ENCODE measurements at places on chromosomes 11 and 22.

GRCh38 chr11:64604458-64605243 lies 13.6 kb downstream of the SLC22A12 start:
- no peak for DNase-seq

DNA sequence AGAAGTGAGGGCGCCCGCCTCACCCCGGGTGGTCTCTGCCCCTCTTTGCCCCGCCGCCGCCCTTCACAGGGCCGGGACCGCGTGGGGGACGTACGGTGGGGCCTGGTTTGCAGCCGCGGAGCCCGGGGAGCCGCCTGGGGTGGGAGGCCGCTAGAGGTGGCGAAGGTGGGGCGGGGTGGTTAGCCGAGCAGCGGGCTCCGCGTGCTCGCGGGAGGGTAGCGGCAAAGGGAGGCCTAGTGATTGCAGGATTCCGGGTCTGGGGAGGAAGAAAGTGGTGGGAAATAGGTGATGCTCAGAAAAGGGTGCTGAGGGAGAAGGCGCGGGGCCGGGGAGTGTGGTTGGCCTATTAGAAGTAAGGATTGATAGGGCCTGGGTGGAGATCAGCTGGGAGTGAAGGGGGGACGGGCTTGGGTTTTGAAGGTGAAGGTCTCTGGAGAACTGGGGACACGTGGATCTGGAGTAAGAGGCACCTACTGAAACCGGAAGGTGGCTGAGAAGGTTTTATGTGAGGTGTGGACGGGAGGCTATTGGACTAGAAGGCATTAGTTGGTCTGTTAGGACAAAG lies 571 bp downstream of the FAR1 start:
- DNase-seq = peak; percentile 39

- no peak for DNase-seq
Measured at GRCh38 chr11:97544431-97544830, 1154.6 kb downstream of the JRKL start.

GRCh38 chr11:128701936-128702335 lies 8.1 kb downstream of the FLI1 start:
- no peak for DNase-seq

- no peak for DNase-seq
Measured at GRCh38 chr11:69494851-69495250, 13.4 kb downstream of the LINC01488 start.

DNA sequence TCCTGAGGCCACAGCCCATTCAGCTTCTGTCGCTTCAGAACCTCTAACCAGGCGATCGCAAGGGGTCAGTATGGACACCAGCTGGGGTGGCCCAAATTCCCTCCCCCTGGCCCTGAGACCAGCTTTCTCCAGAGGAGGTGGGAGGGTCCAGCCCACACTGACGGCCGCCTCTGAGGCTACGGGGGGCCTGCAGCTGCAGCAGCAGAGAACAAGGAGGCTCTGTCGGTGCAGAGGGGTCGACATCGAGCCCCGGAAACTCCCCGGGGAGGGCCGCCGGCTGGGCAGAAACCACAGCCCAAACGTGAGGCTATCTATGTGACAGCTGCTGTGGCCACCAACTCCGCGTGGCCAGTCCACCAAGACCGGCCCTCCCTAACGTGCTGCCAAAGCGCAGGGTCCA lies 40.8 kb downstream of the ELFN2 start:
- DNase-seq = no peak

DNA sequence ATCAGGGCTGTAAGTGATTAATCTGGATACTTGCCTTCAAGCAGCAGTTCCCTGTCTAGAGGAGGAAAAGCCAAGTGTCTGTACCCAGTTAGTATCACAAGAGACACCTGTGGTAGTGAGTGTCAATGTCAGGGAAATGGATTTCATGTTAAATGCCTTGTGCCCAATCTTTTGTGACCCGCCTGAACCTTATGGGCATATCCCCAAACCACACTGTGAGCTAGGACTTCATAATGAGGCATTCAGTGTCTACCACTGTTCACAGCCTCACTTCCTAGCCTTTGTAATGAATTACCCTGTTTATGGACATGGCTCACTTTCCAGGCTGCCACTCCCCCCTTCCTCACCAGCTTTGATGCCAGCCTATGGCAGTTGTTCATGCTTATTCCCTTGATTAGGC lies 125.1 kb downstream of the TRIM44 start:
- DNase-seq = no peak

DNA sequence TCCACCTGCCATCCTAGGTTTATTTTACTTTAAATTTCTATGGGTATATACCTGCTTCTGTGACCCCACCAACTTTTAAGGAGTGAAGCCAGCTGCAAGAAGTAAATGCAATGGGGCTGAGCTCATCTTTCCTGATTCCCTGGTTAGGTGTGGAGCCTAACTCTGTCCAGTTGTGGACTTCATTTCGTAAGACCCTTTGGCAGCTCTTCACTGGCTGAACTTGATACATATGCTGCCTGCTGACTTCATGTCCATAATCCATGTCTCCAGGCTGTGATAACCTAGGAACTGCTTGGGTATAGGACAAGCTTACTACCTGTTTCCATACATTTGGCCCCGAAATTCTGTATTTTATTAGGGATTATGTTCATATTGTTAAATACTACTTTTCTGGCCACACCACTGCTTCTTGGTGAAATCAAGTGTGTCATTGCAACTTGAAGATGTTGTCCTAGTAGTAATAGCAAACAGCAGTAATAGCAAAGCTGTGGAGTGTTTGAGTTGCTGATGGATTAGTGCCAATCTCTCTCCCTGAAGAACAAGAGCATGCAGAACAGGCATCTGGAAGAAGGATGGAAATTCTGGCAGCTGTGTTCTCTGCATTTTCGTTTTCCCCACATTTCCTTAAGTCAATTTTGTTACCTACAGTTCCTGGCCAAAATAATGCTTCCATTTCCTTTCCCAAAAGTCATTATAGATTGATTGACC lies 31.2 kb downstream of the LDLRAD3 start:
- DNase-seq = no peak

- no peak for DNase-seq
Measured at GRCh38 chr22:44642096-44642644, 59.8 kb upstream of the PRR5 start.

- no peak for DNase-seq
Measured at GRCh38 chr11:5267033-5267563, 2.6 kb downstream of the HBE1 start.

GRCh38 chr22:32059426-32059825 lies 16.4 kb downstream of the SLC5A1 start:
- DNase-seq = no peak

GRCh38 chr11:62560566-62561103 lies 13.1 kb downstream of the EEF1G start:
- peak; percentile 56 for DNase-seq

DNA sequence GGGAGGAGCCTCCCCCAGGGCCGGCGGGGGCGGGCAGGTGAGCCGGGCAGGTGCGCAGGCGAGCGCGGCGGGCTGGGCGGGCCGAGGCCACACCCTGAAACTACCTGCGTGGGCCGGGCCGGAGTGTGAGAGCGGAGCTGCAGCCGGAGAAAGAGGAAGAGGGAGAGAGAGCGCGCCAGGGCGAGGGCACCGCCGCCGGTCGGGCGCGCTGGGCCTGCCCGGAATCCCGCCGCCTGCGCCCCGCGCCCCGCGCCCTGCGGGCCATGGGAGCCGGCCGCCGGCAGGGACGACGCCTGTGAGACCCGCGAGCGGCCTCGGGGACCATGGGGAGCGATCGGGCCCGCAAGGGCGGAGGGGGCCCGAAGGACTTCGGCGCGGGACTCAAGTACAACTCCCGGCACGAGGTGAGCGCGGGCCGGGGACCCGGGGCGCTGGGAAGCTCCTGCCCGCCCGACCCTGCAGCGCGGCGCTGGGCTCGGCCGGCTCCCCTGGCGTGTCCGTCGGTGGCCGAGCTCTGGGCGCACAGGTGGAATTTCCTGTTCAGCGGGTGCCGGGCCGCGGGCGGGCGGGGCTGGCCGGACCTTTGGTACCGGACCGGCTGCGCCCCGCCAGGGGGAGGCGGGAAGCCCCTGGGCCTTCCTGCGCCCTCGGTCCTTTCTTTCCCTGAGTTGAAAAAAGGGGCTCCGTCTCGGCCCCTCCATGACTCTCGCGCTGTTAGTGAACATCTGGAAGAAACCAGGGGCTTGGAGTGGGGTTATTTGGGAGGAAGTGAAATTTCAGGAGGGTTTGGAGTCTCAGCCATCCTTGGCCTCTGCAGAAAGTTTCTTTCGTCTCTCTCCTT lies at the start of gene ST14:
Gene ST14, plus strand, starts transcription at position 126 of the 841 bp plus-strand sequence. Its CDS starts 198 bp downstream, at position 324.
- DNase-seq = no peak

DNA sequence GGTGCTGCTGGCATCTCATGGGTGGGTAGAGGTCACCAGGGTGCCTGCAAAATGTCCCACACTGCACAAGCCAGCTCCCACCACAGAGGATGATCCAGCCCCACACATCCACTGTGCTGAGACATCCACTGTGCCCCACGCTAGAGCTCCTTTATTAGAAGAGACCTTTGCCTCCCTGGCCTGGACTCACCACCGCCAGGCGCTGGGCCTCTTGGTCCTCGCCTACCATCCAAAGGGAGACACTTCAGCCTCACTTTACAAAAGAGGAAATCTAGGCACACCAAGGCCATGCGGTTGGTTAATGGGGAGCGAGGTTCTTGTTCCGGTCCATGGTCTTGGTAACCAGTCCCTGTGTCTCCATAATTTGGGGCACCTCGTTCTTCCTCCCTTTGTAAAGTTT lies 3.4 kb upstream of the ANO1 start:
- DNase-seq = no peak

GRCh38 chr22:30607300-30607930 lies 441 bp downstream of the TCN2 start:
- no peak for DNase-seq

DNA sequence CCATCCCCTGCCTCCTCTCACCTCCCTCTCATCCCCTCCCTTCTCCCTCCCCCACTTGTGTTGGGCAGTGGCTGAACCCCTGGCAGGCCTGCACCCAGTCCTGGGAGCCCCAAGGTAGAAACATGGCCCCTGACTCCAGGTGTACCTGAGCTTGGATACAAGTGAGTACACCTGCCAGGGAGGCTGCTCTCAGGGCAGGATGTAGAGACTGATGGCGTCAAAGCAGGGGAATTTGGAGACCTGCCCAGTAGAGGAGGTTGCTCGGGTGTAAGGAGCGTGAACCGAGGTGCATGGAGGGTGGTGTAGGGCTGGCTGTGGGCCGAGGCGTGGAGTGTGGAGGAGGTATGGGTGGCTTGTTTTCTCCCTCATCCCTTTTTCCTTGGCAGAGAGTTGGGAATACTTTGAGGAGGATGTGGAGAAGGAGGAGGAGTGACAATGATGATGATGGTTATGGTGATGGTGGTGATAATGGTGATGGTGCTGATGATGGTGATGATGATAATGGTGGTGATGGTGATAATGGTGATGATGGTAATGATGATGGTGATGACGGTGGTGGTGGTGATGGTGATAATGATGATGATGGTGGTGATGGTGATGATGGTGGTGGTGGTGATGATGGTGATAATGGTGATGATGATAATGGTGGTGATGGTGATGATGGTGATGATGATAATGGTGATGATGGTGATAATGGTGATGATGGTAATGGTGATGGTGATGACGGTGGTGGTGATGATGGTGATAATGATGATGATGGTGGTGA lies 12.3 kb downstream of the MRGPRG start:
- DNase-seq = no peak

- no peak for DNase-seq
Measured at GRCh38 chr11:57144075-57144474, 37.7 kb upstream of the LRRC55 start.

- no peak for DNase-seq
Measured at GRCh38 chr11:2041153-2041552, 43.5 kb upstream of the H19 start.

GRCh38 chr22:33766091-33766490 lies 154.2 kb downstream of the LARGE1 start:
- no peak for DNase-seq

DNA sequence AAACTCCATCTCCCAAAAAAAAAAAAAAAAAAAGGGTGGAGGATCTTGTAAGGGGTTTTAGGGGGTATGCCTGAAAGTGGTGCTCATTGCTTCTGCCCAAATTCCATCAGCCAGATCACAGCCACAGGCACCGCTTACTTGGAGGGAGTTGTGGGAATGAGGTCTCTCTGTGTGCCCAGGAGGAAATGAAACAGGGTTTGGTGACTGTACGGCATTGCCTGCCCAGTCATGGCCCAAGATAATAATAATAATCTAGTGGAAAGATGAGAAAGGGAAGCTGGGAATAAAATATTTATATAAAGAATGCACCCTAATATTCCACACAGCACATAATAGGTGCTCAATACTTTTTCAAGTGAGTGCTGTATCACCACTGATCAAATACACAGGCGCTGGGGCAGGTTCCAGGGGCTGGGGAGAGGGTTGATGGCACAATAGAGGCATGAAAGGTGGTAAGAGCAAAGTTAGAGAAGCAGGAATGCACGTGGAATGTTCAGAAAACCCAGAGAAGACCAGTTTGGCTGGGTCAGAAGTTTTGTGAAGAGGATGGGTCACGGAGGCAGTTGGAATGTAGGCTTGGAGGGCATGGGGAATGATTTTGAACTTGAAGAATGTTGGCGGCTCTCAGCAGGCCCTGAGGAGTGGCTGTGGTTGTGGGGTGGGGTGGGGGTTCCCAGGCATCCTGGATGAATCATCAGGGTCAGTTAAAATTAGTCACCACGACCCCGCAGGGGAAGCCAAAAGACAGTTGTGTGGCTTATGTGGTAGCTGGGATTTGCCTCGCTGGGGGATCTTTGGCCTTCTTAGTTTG lies 12.5 kb upstream of the MB start:
- DNase-seq = no peak

- DNase-seq = no peak
Measured at GRCh38 chr11:125300791-125301218, 136.3 kb downstream of the PKNOX2 start.

GRCh38 chr22:26318975-26319374 lies 110.1 kb upstream of the ASPHD2 start:
- DNase-seq = no peak

GRCh38 chr22:40894417-40894816 lies 32.5 kb upstream of the DNAJB7 start:
- DNase-seq = no peak

GRCh38 chr11:72347691-72348090 lies 86.6 kb downstream of the CLPB start:
- DNase-seq = no peak

- DNase-seq = no peak
Measured at GRCh38 chr11:120142441-120143100, 4.7 kb upstream of the TRIM29 start.

GRCh38 chr11:115581871-115582639 lies 77.8 kb upstream of the CADM1 start:
- DNase-seq = no peak

DNA sequence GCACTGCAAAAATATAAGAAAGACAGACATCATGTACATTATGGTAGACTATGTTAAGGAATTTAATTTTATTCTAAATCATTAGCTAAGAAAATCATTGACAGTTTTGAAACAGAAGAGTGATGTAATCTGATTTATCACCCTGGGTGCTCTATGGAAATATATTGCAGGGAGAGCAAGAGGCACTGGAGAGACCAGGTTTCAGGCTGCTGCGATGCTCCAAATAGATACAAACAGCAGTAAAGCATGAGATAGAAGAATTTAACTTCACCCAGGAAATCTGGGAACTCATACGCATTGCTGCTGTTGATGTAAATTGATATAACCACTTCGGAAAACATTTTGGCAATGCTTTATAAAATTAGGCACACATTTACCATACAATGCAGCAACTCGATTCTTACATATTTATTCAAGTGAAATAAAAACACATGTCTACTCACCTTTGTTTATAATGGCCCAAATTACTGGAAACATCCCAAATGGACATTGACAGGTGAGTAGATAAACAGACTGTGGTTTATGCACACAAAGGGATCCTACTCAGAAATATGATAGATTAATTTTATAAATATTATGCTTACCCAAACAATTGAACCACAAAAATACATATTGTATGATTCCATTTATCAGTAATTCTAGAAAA lies 535.1 kb upstream of the CHORDC1 start:
- DNase-seq = no peak

GRCh38 chr11:44811841-44812448 lies 85.2 kb downstream of the TSPAN18 start:
- no peak for DNase-seq

Measured in activated naive CD4-positive, alpha-beta T cell (primary cell).